ENCODE measurements at places on chromosomes 7 and 10.

GRCh38 chr10:52965938-52966401, 193.4 kb upstream of the MBL2 start:
- no peak for DNase-seq

DNA sequence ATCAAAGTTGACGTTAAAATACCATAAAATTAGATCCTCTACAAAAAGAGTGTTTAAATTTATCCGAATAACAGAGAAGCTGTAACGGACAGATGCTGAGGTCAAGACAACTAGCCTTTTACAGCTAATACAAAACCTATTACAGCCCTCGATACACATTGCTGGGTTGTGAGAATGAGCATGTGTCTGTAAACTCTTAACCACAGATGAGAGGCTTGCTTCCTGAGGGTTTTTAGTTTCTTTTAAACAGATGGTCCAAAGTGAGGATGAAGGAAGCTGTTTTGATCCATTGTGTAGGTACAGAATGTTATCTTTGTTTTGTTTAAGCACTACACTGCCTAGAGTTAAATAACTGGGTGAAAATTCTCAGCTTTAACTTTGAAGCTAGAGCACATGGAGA, 578.2 kb downstream of the PARD3 start:
- DNase-seq, result no peak

- no peak for DNase-seq
Measured at GRCh38 chr10:1472178-1472958, 265.0 kb downstream of the ADARB2 start.

- DNase-seq, result no peak
Measured at GRCh38 chr7:143455491-143455890, 12.2 kb downstream of the TAS2R60 start.

GRCh38 chr10:110222641-110223297, 15.4 kb downstream of the MXI1 start:
- no peak for DNase-seq

DNA sequence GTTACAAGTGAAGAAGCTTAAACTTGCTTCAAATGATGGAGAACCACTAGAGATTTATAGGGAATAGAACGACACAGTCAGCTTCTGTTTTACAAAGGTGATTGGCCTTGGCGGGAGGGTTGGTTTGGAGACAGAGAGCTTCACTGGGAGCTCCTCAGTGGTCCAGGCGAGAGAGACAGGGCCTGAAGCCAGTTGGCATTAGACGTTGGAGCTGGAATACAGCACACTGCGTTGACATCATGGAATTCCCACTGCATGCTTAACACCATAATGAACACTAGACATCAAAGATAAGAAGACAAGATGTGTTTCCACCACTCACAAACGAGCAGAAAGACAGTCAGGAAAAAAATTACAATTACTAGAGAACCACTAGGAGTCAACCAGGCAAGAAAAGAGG, 67.8 kb downstream of the TBXAS1 start:
- DNase-seq, result no peak

DNA sequence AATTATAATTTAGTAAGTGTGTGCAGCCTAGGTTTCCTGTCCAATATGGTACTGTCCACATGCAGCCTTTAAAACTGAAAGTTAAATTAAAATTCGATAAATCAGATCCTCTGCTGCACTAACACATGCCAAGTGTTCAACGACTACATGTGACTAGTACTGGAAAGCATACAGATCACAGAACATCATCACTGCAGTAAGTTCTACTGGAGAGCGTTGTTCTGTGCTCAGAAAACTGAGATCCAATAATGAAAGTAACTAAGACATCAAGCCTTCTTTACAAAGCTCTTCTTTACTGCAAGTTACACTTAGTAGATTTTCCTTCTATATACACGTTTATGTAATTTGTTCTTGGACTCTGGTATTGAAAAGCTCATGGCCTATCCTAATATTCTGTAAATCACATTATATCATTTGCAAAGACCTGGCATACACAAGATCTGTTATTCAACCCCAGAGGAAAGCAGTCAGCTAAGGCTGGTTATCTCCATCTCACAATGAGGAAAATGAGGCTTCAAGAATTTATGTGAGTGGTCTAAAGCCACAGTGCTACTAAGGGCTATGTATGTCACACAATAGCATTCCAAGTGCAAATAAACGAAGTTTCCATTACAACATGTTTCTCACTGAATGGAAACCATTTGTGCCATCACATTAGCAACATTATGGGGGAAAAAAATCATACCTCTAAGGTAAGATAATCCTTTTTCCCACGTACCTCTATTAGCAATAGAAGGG, 77.6 kb downstream of the VPS41 start:
- DNase-seq, result no peak

GRCh38 chr10:103502849-103503660, 9.6 kb downstream of the NEURL1 start:
- DNase-seq, result no peak

DNA sequence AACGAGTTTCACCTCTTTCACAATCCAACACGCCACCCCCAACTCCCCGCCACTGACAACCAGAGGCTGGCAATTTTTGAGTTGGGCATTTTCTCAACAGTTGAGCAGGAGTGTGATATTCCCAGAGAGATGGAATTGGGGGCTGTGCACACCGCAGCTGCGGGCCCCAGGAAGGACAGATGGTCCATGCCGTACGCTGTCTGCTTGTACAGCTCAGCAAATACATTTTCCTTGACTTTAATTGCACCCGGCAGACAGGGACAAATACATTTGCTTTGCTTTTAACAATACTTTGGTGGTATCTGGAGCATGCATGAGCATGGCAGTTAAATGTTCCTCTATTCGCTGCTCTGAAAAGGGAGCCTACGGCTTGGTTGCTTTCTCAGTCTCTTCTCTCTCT, 354.2 kb upstream of the DPP6 start:
- no peak for DNase-seq

GRCh38 chr7:130966246-130967009, 232.4 kb upstream of the KLF14 start:
- no peak for DNase-seq

DNA sequence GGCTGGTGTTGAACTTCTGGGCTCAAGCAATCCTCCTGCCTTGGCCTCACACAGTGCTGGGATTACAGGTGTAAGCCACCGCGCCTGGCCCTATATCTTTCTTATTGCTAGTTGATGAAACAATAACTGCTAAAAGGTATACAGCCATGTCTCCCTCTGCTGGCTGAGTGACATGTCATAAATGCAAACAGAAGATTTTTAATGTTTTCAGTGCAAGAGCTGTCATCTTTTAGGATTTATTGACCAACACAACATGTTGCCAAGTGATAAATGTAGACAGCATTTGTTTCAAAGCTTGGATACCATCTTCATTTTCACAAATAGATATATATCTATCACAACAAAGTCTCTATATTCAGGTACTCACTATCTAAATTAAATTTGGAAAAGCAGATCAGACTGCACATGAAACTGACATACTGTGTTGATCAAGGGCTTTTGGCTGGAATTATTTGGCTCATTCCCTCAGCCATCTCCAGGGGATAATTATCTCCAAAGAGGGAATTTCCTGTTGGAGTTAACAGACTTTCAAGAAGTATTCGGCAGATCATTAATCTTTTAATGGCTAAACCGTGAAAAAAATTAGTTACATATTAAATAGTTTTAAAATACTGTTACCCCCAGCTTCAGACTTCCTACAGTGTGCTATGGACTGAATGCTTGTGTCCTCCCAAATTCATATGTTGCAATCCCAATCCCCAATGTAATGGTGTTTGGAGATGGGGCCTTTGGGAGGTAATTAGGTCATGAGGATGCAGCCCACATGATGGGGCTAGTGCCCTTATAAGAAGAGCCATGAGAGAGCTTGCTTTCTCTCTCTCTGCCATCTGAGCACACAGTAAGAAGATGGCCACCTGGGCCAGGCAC, 41.3 kb upstream of the SRPK2 start:
- DNase-seq, result peak; percentile 12

DNA sequence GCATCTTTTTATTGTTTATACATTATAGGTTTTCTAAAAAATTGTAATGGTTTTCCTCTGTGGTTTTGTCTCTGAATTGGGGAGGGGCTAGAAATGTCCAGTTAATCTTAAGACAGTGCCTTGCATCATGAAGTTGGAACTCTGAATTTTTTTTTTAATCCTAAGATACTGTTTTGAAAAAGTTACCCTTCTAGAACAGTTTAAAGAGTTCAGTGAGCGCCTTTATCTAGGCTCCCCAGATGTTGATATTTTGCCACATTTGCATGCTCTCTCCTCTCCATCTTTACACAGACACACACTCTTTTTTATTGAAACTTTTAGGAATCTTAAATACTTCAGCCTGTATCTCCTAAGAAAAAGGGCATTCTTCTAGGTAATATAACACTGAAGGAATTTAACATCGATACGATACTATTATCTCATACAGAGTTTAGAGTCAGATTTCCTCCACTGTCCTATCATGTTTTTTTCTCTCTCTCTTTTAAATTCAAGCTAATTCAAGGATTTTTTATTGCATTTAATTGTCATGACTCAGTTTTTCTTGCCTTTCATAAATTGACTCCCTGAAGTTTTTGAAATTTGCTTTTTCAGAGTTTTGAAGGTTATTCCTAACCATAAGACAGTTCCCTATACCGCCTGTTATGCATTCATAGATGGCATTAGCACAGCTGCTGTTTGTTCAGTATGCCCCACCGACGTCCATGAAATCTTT, 31.5 kb downstream of the PRKAR2B start:
- no peak for DNase-seq

DNA sequence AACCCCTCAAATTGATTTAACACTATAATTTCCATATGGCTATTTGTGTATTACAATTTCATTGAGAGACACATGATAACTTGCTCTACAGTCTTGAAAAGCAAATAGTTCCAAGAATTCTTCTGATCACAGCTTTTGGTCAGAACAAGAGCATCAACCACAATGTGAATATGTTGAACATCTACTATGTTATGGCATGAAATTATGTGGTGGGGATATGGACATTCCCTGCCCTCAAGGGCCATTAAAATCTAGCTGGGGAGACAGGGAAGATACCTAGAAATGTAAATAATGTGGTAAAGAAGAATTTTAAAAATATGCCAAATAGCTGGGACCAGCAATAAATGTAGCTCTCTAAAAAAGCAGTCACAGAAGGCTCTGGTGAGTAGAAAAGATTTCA, 262.2 kb downstream of the FZD1 start:
- DNase-seq, result no peak

GRCh38 chr10:105785721-105786120, 1144.6 kb downstream of the SORCS3 start:
- DNase-seq, result no peak

- no peak for DNase-seq
Measured at GRCh38 chr7:1542329-1542728, 11.8 kb downstream of the MAFK start.

GRCh38 chr7:80403686-80404241, 108.1 kb downstream of the GNAT3 start:
- DNase-seq, result no peak

GRCh38 chr10:21520509-21520908, 5.0 kb downstream of the SKIDA1 start:
- DNase-seq, result no peak

DNA sequence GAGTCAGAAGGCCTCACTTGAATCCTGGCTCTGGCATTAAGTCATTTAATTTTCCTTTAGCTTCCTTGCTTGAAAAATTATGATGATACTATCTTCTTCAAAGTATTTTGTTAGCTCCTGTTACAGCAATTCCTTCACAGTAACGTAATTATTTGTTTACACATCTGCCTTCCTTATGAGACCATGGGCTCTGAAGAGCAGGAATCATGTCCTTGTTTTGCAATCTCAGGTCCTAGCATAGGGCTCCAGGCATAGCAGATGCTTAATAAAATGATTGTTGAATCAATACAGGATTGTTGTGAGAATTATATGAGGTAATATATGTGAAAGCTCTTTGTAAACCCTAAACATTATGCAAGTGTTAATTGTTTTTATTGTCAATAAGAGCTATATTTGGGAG, 25.5 kb downstream of the KLHDC10 start:
- DNase-seq, result no peak

DNA sequence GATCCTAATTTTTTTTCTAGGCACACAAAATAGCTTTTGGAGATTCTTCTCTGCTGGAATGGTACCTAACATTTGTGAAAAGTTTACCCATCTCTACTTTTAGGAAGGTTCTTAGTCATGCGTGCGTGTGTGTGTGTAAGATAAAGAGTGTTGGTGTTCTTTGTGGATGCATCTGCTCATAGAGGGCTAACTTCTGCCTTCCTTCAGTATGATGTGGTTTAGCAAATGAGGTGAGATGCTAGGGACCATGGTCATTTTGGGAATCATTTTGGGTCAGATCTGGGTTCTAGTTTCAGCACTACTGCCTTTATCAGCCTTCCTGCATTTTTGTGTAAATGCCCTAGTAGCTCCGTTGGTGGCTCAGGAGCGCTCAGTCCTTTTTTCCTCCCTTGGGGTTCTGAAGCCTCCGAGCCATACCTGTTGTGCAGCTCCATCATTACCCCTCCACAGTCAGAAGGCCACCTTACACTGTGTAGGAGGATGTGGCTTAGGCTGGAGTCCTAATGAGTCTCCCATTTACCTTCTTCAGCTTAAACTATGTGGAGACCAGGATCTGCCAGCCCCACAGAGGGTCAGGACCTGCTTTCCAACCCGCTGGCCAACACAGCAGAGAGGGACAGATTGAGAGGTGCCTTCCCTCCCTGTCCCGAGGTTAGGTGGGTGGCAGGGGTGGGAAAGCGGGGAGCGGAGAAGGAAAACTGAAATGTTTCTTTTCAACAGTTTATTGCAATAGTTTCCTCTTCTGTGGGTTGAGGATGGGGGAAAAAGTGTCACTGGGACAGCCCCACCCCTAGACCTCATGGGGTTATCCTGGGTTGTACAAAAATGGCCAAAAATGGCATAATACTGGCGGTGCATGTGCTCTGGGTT, 31.2 kb downstream of the TSPAN14 start:
- no peak for DNase-seq

GRCh38 chr7:91397612-91398011, 133.4 kb downstream of the FZD1 start:
- DNase-seq, result no peak

DNA sequence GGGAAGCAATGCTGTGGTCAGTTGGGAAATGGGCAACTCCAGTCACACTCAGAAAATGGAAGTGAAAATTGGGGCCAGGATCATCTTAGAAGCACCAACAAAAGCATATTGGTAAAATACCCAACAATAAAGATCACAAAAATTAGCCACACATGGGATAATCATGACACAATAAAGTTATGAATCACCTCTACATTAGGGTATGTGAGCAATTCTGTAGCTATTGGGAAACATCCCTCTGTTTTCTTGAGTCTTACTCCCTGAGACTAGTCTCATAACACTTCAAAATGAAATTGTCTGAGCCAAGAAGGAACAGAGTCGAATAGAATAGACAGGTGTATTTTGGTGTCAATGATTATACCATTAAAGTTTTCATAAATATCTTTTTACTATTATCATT, 178.3 kb downstream of the DYNC1I1 start:
- DNase-seq, result no peak

DNA sequence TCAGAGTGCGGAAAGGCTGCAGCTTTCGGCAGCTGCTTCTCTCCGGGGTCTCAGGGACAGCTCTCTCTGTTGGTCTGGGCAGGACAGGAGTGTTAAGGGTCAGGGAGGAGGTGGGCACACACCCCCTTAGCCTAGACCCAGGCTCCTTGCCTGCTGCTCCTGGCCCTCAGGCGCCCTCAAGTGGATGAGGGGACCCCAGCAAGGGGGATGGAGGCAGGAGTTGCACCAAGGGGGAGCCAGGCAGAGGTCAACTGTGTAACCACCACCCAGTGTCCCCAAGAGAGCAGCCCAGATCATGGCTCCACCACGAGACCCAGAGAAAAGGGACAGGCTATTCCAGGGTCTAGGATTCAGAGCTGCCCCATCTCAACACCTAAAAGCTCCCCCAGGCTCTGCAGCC, 26.9 kb downstream of the SPOCK2 start:
- no peak for DNase-seq
